ENCODE measurements at places on chromosomes 16 and 17. TPM values are rescaled to one million over a fixed set of nuclear protein-coding genes. Genes with fewer than 3 reads are reported as not detected.

Gene SLX1A
- 41.3 TPM for total RNA-seq

DNA sequence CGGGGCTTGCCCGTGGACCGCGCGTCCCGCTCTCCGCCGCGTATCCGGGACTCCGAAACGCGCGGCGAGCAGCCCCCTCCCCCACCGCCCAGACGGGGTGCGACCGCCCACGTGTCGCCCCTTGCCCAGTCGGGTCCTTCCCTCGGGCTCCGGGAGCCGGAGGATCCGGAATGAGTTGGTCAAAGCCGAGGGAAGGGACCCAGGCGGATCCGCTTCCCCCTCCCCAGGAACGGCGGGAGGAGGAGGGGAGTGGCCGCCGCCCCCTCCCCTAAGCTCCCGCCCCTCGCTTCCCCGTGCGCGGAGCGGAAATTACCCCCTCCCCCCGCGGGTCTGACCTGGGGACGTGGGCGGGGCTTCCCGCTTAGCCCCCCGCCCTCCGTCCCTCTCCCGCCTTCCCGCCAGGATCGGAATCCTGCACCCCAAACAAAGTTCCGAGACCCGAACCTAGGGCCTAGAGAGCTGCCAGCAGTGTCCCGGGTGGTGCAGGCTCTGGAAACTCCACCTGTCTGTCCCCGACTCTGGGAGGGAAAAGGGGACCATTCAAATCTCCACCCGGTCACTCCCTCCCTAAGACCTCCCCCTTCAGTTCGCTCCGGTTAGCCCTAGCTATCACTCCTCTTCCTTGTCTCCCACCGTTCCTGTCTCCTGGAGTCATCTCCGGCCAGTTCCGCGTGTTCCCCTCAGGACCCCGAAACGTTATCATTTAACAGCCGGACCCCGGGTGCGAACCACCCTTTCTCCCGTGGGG, 1.0 kb upstream of the IGF2BP1 start:
- H3K4me3 ChIP-seq = no peak overlapping the region
- H3K4me1 ChIP-seq = no peaks in the 10 kb centered on the region
- no peaks in the 10 kb centered on the region for H3K36me3 ChIP-seq
- no peak overlapping the region for H3K27ac ChIP-seq
- no peak for DNase-seq

- no peaks in the 10 kb centered on the region for H3K27me3 ChIP-seq
- no peak for DNase-seq
- H3K36me3 ChIP-seq = no peaks in the 10 kb centered on the region
Measured at GRCh38 chr16:9813665-9814064, 368.6 kb downstream of the GRIN2A start.

DNA sequence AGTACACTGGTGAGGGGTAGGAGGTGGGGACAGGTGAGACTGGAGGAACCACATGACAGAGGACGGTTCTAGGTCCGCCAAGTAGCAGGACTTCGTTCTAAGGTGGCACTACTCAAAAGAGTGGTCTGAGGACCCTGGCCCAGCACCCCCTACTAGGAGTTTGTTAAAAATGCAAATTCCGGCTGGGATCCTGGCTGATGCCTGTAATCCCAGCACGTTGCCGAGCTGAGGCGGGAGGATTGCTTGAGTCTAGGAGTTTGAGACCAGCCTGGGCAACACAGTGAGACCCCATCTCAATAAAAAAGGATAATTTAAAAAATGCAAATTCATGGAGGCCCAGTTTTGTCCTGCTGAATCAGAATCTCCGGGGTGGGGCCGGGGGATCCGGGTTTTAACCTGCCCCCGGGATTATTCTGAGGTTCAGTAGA, 59.1 kb downstream of the WSB1 start:
- no peaks in the 10 kb centered on the region for H3K36me3 ChIP-seq
- no peak for DNase-seq
- H3K27me3 ChIP-seq = no peaks in the 10 kb centered on the region
- H3K4me3 ChIP-seq = peak overlapping the region; percentile 55
- no peaks in the 10 kb centered on the region for H3K4me1 ChIP-seq

Gene IL17C
- 0.97 TPM for total RNA-seq

Gene XAF1
- 10.4 TPM for total RNA-seq

Gene CD300E
- total RNA-seq = 0.45 TPM

GRCh38 chr17:39935909-39936308, 8.4 kb downstream of the LRRC3C start:
- no peak for DNase-seq
- H3K27ac ChIP-seq = no peak overlapping the region
- no peaks in the 10 kb centered on the region for H3K27me3 ChIP-seq
- no peaks in the 10 kb centered on the region for H3K4me1 ChIP-seq

DNA sequence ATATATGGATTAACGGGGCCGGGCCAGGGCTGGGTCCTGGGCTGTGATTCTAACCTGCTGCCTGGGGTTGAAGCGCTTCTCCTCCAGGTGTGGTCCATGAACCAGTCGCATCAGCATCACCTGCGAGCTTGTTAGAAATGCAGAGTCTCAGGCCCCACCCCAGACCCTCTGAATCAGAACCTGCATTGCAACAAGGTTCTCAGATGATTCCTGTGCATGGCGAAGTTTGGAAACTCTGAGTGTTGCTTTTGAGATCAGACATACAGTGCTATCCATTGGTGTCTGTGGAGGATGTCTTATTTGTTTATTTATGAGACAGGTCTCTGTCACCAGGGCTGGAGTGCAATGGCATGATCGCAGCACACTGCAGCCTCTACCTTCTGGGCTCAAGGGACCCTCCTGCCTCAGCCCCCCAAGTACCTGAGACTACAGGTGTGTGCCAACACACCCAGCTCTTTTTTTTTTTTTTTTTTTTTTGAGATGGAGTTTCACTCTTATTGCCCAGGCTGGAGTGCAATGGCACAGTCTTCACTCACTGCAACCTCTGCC, 99.8 kb downstream of the PITPNC1 start:
- no peak overlapping the region for H3K4me3 ChIP-seq
- no peak for DNase-seq
- no peaks in the 10 kb centered on the region for H3K27me3 ChIP-seq
- no peak overlapping the region for H3K27ac ChIP-seq

Gene WSB1
- 45.7 TPM for total RNA-seq

GRCh38 chr17:61065263-61065773, 334.3 kb upstream of the TBX2 start:
- no peak overlapping the region for H3K4me3 ChIP-seq
- no peaks in the 10 kb centered on the region for H3K27me3 ChIP-seq
- no peak overlapping the region for H3K27ac ChIP-seq
- H3K36me3 ChIP-seq = no peaks in the 10 kb centered on the region
- DNase-seq = no peak
- peaks cover 4% of the 10 kb centered on the region for H3K4me1 ChIP-seq
